ENCODE measurements at places on chromosomes 11 and 22.

- peak; percentile 54 for DNase-seq
Observed at GRCh38 chr11:36431429-36432092, 78.5 kb downstream of the TRAF6 start.

DNA sequence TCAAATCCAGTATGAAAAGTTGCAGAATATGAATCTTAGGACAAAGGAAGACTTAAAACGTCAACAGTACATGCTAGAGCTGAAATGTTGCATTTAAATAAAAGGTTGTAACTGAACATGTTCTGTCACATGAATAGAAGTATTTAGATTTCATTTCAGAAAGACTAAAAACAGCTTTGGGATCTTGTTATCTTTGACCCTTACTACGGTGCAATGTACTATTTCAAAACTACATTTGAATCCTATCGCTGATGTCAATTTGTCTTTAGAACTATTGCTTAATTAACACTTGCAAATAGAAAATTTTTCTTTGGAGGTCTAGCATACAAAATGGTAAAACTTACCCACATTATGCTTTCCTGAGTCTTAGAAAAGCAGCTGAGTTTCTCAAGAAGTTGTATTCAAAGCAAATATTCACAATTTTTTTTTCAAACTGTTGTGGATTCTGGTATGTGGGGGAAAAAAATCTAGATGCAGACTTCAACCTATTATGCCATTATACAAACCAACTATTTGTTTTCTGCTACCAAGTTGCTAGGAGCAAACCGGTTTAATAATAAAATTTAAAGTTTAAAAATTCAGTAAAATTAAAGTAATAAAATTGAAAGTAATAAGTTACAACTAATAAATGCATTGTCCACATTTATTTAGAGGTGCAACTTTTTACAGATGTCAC, 25.4 kb downstream of the CSTF3 start:
- no peak for DNase-seq

- DNase-seq, result no peak
Observed at GRCh38 chr11:101438126-101438525, 145.7 kb downstream of the TRPC6 start.

- DNase-seq, result peak; percentile 34
Observed at GRCh38 chr22:20777420-20778177, 3.7 kb downstream of the SERPIND1 start.

- no peak for DNase-seq
Observed at GRCh38 chr11:75597636-75598035, 35.6 kb downstream of the SERPINH1 start.
